Endodermal cell (in vitro differentiated cells): ENCODE measurements at places on chromosomes 6 and 20. TPM values are rescaled to one million over a fixed set of nuclear protein-coding genes. Genes with fewer than 3 reads are reported as not detected.
A peak's percentile ranks its signal among the peaks of the same experiment; 100 is the strongest.

DNA sequence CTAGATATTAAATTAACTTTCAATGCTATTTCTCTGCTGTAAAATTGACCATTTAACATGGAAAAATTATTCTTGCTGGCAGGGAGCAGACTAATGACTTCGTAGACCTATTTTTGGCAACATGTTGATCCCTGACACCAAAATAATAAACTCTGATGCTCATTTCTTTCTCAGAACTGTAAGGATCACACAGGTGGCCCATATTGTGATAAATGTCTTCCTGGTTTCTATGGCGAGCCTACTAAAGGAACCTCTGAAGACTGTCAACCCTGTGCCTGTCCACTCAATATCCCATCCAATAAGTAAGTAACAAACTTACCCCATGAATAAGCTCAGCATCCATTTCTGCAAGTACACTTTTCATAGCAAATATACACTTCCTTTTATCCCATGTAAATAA, 387.5 kb downstream of the LAMA2 start:
- no peaks in the 10 kb centered on the region for H3K36me3 ChIP-seq
- H3K27ac ChIP-seq = no peak overlapping the region
- no peaks in the 10 kb centered on the region for H3K27me3 ChIP-seq
- no peaks in the 10 kb centered on the region for H3K4me1 ChIP-seq
- no peak overlapping the region for H3K4me3 ChIP-seq
- no peak for DNase-seq

GRCh38 chr6:53361549-53362031, 12.8 kb upstream of the ELOVL5 start:
- H3K4me1 ChIP-seq = peaks cover 21% of the 10 kb centered on the region
- no peak overlapping the region for H3K27ac ChIP-seq
- H3K4me3 ChIP-seq = no peak overlapping the region
- DNase-seq = no peak
- no peaks in the 10 kb centered on the region for H3K36me3 ChIP-seq

- no peak overlapping the region for H3K27ac ChIP-seq
- no peaks in the 10 kb centered on the region for H3K36me3 ChIP-seq
- H3K27me3 ChIP-seq = no peaks in the 10 kb centered on the region
- no peak for DNase-seq
These were observed 161.0 kb downstream of the AIG1 start for GRCh38 chr6:143221698-143222097.

DNA sequence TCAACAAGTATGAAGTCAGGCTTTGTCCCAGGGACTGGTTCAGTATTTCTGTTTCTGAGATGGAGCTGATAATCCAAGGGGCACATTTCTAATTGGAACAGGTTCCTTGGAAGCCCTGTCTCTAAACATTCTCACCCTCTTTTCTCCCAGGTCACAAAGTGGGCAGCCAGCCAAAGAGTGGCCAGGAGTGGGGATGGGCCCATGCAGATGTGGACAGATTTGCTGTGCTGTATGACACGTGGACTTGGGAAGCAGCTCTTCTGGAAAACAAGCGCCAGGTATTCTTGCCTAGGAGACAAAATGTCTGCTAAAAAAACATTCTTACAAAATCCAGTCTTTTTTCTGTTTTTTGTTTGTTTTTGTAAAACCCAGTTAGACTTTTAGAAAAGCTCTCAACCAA, 140.2 kb downstream of the CD164 start:
- no peak for DNase-seq
- H3K36me3 ChIP-seq = no peaks in the 10 kb centered on the region
- no peak overlapping the region for H3K27ac ChIP-seq
- no peaks in the 10 kb centered on the region for H3K27me3 ChIP-seq

- H3K4me3 ChIP-seq = no peak overlapping the region
- H3K36me3 ChIP-seq = no peaks in the 10 kb centered on the region
- no peak overlapping the region for H3K27ac ChIP-seq
- no peaks in the 10 kb centered on the region for H3K27me3 ChIP-seq
- H3K4me1 ChIP-seq = no peaks in the 10 kb centered on the region
These were observed 1044.7 kb downstream of the KIF16B start for GRCh38 chr20:15528391-15529111.

GRCh38 chr6:8831366-8832152, 396.2 kb upstream of the SLC35B3 start:
- H3K4me1 ChIP-seq = no peaks in the 10 kb centered on the region
- no peaks in the 10 kb centered on the region for H3K27me3 ChIP-seq
- no peaks in the 10 kb centered on the region for H3K36me3 ChIP-seq
- H3K27ac ChIP-seq = no peak overlapping the region
- no peak overlapping the region for H3K4me3 ChIP-seq

DNA sequence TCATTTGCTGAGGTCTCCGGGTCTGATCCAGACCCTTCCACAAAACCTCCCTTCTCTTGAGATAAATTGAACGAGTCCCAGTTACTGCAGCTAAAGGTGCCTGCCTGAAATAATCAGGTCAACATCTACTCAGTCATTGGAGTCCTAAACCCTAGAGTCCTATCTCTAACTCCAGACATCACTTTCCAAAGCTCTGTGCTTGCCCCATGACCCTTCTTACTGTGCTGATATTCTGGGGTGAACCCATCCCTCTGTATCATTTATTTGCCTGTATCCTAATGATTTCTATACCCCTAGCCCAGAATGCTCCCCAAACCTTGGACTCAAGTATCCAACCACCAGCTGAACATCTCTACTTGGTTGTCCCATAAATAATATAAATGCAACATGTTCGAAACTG, 35.7 kb downstream of the CD83 start:
- H3K4me1 ChIP-seq = no peaks in the 10 kb centered on the region
- no peaks in the 10 kb centered on the region for H3K36me3 ChIP-seq
- DNase-seq = no peak
- H3K4me3 ChIP-seq = no peak overlapping the region

- peak; percentile 4 for DNase-seq
- no peak overlapping the region for H3K27ac ChIP-seq
- H3K4me1 ChIP-seq = no peaks in the 10 kb centered on the region
- no peak overlapping the region for H3K4me3 ChIP-seq
- H3K27me3 ChIP-seq = no peaks in the 10 kb centered on the region
These were observed 12.6 kb upstream of the BNIP5 start for GRCh38 chr6:36349240-36349639.

DNA sequence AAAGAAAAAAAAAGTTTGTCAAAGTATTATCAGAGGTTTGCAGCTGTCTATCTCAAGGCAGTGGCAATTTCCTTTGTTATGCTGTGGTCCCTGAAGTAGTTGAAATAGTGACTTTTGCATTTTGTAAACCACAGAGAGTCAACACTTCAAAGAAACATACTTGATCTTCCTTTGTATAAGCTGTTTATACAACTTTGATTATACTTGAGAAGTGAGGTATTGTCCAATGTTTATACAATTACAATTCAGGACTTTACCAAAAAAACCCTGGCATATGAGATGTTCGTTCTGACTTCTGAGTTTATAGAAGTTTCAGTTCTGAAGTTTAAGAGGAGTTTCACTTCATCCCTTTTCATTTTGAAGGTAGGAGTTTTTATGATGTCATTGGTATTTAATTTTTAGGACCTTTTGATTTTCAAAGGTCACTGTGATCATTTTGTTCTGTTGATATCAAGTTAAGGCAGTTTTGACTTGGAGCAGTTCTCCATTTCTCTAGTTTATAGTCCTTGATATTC, 4.0 kb downstream of the STK4 start:
- H3K4me3 ChIP-seq = no peak overlapping the region
- H3K27me3 ChIP-seq = no peaks in the 10 kb centered on the region
- H3K27ac ChIP-seq = no peak overlapping the region
- H3K36me3 ChIP-seq = peaks cover 25% of the 10 kb centered on the region
- DNase-seq = no peak

DNA sequence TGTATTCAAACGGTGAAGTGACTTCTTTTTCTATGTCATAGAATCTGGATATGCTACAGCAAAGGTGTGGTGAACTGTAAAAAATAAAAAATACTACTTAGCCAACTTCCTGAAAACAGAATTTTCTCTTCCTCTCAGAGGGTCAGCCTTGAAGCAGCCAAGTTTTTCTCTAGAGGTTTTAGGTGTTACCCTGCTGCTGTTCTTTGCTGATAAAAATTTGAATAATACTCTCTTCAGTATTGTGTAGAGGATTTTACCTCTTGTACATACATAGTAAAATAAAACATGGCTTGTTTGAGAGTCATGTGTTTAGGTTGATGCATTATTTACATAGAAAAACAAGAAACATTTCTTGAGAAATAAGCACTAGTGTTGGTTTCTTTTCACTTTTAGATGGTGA, 458.4 kb downstream of the TBC1D32 start:
- H3K36me3 ChIP-seq = no peaks in the 10 kb centered on the region
- H3K27ac ChIP-seq = no peak overlapping the region
- DNase-seq = no peak
- no peaks in the 10 kb centered on the region for H3K27me3 ChIP-seq
- H3K4me1 ChIP-seq = no peaks in the 10 kb centered on the region

DNA sequence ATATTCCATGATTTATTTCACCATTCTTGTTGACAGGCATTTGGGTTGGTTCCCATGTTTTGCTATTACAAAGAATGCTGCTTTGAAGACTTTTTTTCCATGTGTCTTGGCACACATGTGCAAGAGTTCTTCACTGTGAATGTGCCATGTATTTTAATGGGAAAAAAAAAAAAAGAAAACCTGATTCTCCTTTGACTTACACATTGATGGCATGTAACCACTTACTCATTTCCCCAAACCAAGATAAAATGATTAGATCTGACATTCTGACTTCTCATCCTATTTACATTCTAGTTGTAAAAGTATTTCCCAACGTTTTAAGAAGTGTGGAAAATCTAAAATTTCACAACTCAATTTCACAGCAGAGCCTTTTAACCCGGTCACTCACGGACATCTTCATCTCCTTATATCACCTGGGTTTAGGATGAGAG, 4.4 kb downstream of the CAP2 start:
- H3K4me1 ChIP-seq = peaks cover 3% of the 10 kb centered on the region
- no peaks in the 10 kb centered on the region for H3K27me3 ChIP-seq
- no peak for DNase-seq
- no peak overlapping the region for H3K27ac ChIP-seq
- H3K36me3 ChIP-seq = peaks cover 42% of the 10 kb centered on the region

DNA sequence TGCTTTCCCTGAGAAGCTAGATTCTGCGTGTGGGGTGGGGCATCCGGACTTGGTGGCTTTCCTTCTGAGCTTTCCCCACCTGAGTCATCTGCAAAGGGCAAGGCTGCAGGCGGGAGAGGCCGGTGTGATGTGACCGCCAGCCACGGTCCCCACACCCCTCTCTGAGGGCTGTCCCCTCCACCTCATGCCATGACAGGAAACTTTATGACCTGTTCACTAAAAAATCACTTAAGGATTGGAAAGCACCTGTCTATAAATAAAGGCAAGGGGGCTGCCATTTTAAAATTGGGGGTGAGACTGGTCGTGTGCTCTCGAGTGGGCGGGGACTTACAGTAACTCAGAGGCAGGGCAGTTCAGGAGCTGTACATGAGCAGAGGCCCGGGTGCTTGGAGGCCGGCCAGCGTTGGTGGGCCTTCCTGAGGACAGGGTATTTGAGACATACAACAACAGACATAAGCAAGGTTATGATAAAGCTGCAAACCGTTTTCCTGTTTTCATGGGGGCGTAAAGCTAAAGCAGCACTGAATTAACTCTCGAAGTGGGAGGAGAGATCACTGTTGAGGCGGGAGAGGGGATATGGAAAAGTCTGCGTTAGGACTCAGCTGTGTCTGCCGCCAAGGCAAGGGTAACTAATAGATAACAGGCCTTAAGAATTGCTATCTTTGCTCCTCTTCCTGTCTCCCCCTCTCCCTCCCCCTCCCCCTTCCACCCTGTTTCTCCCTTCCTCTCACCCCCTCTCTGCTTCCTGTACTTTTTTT, 16.1 kb upstream of the SERPINB1 start:
- no peak for DNase-seq
- H3K36me3 ChIP-seq = no peaks in the 10 kb centered on the region
- no peak overlapping the region for H3K27ac ChIP-seq
- H3K4me3 ChIP-seq = no peak overlapping the region

GRCh38 chr6:144710207-144710606, 425.1 kb downstream of the UTRN start:
- H3K4me3 ChIP-seq = no peak overlapping the region
- no peaks in the 10 kb centered on the region for H3K27me3 ChIP-seq
- no peaks in the 10 kb centered on the region for H3K36me3 ChIP-seq
- DNase-seq = no peak
- H3K4me1 ChIP-seq = no peaks in the 10 kb centered on the region

DNA sequence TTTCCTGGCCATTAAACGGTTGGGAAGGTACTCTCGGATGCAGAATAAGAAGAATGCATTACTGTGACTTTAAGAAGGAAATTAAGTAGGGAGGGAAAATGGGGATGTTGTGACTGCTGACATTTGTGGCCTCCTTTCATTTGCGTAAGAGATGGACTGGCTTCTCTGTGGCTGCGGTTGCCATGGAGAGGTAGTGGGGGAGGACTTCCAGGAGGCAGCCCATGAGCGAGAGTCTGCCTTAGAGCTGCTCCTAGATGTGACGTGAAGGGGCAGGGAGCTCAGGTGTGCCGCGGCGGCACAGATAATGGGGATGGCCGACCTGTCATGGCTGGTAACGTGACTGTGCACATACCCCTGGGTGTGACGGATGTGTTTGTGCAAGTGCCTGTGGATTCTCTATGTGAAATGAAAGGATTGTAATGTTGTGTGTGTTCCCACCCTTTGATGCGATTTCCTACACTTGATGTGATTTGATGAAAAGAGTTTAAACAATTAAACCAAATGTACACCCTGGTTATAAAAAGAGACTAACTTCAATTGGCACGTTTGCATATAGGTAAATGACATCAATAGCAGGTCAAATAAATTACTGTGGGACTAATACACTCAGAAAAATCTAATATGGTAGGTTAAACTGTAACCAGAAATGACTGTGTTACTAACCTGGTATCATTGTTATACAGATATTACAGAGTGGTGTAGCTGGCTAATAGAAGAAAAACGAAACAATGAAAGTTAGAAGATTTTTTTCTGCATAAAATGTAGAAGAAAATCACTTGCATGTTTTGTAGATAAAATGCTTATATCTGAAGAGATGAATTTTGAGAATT, 48.9 kb downstream of the HIVEP1 start:
- peak; percentile 87 for DNase-seq
- no peak overlapping the region for H3K4me3 ChIP-seq
- H3K27me3 ChIP-seq = no peaks in the 10 kb centered on the region
- no peaks in the 10 kb centered on the region for H3K36me3 ChIP-seq

The DNAJC5 gene
- 26.3 to 42.0 TPM (median 26.8 TPM) in 3 replicates for total RNA-seq

The CYP24A1 gene
- total RNA-seq = 0.13 TPM in 1 of 2 replicates, not detected in the other

The FAM162B gene
- total RNA-seq = 1.1 to 2.3 TPM (median 1.8 TPM) in 3 replicates

The TPBG gene
- 33.1 and 34.0 TPM in 2 replicates for total RNA-seq

The ZNF335 gene
- total RNA-seq = 17.3 to 19.2 TPM (median 18.3 TPM) in 3 replicates

The CCN6 gene
- total RNA-seq = not detected in 2 replicates

The SPDEF gene
- total RNA-seq = 1.1 to 1.4 TPM (median 1.4 TPM) in 3 replicates

The SNRPB2 gene
- total RNA-seq = 75.9 and 83.8 TPM in 2 replicates
